ENCODE measurements at places on chromosomes 16 and 17.
A peak's percentile ranks its signal among the peaks of the same experiment; 100 is the strongest.

DNA sequence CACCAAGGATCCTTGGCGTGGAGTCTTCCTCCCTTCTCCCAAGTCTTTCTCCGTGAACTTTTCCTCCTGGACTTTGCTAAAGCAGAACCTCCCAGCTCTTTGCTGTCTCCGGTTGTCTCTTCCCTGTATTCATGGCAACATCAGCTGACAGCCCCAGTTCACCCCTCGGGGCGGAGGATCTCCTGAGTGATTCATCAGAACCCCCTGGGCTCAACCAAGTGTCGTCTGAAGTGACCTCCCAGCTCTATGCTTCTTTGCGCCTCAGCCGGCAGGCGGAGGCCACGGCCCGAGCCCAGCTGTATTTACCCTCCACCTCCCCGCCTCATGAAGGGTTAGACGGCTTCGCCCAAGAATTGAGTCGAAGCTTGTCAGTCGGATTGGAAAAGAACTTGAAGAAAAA, 943 bp downstream of the CNTROB start:
- DNase-seq, result peak; percentile 55

DNA sequence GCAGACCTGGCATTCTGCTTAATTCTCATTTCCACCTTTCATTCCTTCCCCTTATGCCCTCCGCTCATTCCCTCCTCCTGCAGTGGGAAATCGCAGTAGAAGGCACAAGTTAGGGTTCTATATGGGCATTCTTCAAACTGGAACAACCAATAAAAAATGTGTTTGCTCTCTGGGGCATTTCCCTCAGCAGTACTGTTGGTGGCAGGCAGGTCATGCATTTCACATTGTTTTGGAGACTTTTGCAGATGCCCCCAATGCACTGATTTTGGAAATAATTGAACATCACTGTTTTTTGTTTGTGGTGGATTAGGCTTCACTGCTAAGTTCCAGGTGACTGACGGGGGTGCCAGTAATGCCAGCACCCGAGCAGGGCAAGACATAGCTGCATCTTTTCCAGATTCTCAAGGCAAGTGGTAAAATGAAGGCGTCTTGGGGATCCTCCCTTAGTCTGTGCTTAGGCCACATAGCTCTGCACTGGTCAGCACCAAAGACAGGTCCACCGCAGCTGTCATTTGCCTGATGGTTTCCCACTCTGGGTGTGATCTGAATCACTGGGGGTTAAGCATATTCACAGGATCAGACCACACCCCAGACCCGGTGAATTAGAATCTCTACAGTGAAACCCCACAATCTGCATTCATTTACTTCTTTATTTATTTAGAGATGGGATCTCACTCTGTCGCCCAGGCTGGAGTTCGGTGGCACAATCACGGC, 304.5 kb downstream of the CPPED1 start:
- DNase-seq, result no peak

DNA sequence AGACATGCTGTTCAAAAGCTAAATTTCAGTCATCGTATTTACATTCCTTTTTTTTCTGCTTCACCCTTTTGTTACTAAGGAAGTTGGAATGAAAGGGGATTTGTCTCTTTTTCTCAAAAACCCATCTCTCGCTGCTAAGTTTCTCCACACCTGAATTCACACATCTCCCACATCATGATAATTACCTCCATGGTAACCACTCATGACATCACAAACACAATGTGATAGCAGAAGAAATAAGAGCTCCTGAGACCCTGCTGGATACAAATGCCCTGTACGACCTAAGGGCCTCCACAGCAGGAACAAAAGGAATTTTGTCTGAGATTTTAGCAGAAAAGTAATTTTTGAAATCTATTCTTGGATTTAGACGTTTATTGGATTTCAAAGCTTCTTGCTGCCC, 82.6 kb upstream of the GNAO1 start:
- no peak for DNase-seq

DNA sequence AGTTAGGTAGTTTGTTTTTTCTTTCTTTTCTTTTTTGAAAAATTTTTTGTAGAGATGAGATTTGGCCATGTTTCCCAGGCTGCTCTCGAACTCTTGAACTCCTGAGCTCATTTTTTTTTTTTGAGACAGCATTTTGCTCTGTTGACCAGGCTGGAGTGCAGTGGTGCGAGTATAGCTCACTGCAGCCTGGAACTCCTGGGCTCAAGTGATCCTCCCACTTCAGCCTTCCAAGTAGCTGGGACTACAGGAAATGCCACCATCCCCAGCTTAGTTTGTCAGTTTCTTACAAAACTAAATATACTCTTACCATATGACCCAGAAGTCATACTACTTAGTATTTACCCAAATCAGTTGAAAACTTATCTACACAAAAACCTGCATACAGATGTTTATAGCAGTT, 14.4 kb upstream of the FBXO47 start:
- DNase-seq, result no peak

DNA sequence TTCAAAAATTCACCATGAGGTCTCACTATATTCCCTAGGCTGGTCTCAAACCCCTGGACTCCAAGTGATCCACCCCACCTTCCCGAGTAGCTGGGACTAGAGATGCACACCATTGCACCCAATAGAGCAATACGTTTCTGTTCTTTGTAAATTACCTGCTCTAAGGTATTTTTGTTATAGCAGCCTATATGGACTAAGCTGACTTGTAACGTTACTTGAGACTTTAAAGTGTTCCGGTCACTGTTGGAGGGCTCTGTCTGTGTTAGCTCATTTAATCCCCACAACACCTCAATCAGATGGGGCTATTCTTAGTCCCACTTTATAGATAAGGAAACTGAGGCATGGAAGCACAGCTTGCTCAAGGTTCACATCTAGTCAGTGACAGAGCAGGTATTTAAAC, 25.4 kb downstream of the IL4R start:
- no peak for DNase-seq

DNA sequence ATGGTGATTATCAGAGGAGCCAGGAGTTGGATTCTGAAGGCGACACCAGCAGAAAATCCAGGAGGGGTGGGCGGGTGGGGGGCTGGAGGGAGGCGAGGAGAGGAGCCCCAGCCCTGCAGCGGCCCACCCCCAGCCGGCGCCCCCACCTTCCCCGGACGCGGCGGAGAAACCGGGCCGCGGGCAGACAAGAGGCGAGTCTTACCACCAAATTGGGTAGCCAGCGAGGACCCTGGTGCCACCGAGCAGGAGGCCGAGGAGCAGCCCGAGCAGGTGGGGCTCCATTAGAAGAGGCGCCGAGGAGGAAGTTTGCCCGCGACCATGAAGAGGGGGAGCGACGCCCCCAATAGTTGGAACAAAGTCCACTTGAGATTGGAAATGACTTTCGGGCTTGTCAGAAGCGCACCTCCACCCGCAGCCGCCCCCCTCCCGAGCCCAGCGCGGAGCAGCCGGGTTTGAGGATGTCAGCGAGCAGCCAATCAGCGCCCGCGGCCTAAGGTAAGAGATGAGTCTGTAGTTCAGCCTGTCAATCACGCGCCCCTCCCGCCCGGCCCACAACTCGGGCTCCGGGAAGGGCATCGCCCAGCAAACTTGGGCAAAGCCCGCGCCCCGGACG, at the start of gene WNT3:
TSS of gene WNT3 (minus strand) at position 377 of the 613 bp plus-strand sequence. CDS start at position 282, 95 bp downstream.
- peak; percentile 65 for DNase-seq

DNA sequence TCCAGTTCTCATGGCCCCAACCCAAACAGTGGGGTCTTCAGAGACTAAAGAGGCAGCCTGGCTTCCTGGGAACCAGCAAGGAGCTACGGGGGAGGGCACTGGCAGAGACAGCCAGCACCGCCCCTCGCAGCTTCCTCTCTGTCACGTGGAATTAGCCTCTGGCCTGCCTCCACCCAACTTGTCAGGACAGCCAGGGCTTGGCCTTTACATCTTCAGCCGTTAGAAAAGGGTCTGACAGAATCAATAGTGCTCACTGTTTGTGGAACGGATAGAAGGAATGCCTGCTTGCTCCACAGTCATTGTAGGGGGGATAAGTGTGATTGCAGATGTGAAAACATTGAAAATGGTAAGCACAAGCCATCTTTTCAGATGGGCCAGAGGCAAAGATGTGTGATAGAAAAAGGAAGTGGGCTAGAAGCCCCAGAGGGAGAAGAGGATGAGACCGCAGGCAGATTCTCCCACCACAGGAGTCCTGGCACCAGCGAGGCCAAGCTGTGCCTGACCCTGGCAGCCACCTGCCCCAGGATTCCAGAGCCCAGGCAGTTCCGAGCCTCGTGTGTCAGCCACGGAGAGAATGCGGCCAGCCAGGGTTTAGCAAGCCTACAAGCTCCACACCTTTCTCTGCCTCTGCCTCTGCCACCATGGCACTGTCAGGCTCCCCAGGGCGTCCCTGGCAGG, 18.6 kb downstream of the GRIN2C start:
- no peak for DNase-seq

DNA sequence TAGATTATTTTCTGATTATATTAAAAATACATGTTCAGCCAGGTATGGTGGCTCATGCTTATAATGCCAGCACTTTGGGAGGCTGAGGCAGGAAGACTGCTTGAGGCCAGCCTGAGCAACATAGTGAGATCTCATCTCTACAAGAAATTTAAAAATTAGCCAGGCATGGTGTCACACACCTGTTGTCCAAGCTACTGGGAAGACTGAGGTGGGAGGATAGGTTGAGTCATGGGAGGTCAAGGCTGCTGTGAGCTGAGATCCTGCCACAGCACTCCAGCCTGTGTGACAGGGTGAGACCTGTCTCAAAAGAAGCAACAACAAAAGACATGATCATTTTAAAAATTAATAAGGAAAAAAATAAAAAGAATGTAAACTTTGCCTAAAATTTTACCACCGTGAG, 40.7 kb downstream of the PRAC1 start:
- no peak for DNase-seq

Measured in activated T-cell treated with anti-CD3 and anti-CD28 coated beads, Interleukin-2, amount 50 U/mL, for 48 hours (primary cell).